ENCODE measurements at places on chromosomes 7 and 10. TPM values are rescaled to one million over a fixed set of nuclear protein-coding genes. Genes with fewer than 3 reads are reported as not detected.

- no peak for DNase-seq
Observed at GRCh38 chr7:24966802-24967201, 13.2 kb downstream of the OSBPL3 start.

- no peak for DNase-seq
Observed at GRCh38 chr7:116528008-116528789, 3.4 kb downstream of the CAV1 start.

GRCh38 chr7:116630932-116631671, 40.9 kb upstream of the MET start:
- DNase-seq: no peak

DNA sequence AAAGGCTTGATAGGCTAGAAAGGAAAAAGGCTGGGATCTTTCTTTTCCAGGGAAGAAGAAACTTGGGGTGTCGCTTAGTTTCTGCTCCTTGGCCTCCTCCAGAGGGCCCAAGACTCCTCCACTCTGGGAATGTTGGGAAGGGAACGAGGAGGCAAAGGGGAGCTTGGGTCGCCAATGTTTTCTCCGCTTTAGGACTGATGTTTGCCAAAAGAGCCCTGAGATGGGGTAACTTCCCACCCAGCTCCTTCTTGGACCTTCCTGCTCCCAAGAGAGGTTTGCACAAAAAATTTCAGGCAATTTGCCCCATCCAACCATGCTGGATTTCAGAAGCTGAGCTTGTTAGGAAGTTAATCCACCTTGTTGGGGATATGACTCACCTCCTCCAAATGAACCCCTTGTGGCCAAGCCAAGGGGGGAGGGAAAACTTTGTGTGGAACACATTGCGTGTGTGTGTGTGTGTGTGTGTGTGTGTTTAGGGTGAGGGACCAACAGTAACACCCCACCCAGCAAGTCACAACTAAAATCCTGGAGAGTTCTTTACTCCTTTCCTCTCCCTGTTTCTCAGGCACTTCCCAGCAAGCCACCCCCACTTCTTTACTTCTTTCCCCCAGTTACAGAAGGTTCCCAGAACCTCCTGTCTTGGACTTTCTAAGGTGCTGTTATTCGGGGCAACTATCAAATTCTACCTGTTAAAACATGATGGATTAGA, 8.7 kb upstream of the HOXA2 start:
- no peak for DNase-seq

- no peak for DNase-seq
Observed at GRCh38 chr10:3287572-3288445, 115.2 kb upstream of the PITRM1 start.

- DNase-seq: no peak
Observed at GRCh38 chr10:90224791-90225566, 523.6 kb downstream of the KIF20B start.

DNA sequence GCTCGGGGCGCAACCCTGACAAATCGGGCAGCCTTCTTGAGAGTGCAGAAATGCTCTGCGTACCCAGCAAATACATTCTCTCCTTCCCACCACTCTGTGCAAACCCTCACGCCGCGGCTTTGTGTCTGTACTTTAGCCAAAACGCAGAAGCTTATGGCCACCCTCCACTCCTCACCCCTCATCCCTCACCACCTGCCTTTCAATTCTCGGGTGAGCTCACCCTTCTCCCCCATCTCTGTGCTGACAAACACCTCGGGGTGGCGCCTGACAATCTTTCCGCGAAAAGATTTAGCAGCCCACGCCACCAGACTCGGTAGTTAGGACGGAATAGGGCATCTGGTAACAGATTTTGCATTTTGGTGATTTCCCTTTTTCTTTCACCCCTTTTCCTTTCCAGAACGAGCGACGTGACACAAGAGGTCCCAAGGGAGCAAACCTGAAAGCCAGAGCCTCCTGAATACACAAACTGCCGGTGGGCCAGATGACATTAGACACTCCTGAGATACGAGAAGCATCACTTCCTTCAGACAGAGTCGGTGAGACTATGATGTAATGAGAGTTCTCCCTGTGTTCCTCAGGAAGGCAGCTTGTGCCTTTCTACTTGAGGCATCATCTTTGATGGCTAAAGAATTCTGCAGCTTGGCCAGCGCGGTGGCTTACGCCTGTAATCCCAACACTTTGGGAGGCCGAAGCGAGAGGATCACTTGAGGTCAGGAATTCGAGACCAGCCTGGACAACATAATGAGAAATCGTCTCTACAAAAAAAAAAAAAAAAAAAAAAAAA, 671 bp upstream of the ATAD1 start:
- DNase-seq: peak; percentile 62

- no peak for DNase-seq
Observed at GRCh38 chr10:71772832-71773220, 494 bp downstream of the VSIR start.

GRCh38 chr10:15764892-15765454, 45.3 kb upstream of the ITGA8 start:
- no peak for DNase-seq

The SLC16A12 gene
- total RNA-seq: not detected

The FAM237B gene
- total RNA-seq: not detected

The PPP1R3A gene
- not detected for total RNA-seq

The ZNF107 gene
- 10.5 TPM for total RNA-seq

The AP4M1 gene
- 16.0 TPM for total RNA-seq

The PNLIPRP1 gene
- 0.90 TPM for total RNA-seq

Measured in activated T-cell treated with anti-CD3 and anti-CD28 coated beads, Interleukin-2, amount 50 U/mL, for 4 hours (primary cell).